MM.1S (cell line): ENCODE measurements at places on chromosomes 5 and 9.

DNA sequence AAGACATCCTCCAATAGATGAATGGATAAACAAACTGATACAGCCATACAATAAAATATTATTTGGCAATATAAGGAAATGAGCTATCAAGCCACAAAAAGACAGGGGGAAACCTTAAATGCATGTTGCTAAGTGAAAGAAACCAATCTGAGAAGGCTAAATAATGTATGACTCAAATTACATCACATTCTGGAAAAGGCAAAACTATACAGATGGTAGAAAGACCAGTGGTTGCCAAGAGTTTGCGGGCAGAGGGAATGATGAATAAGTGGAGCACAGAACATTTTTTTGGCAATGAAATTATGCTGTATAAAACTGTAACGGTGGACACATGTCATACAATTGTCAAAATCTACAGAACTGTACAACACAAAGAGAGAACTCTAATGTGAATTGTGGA lies 63.3 kb downstream of the CSF2 start:
- DNase-seq = no peak

- no peak for DNase-seq
Measured at GRCh38 chr5:136023958-136024541, 4.7 kb upstream of the TGFBI start.

DNA sequence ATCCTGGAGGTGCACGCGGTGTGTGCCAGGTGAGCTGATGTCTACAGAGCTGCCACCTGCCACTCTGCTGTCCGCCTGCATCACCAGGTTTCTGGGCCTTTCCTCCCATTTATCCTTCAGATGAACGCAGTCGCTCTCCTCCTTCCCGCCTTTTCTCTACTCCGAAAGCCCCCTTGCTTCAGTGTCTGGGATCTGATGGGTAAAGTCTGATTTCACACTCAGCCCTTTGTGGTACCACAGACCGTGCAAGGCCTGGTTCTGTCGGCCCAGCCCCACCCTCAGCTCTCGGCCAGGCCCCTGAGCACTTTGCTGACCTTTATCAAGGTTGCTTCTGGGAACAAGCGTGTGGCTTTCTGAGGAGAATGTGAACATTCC lies 32.5 kb downstream of the GLT6D1 start:
- no peak for DNase-seq

- no peak for DNase-seq
Measured at GRCh38 chr9:70130266-70130665, 86.6 kb downstream of the MAMDC2 start.

DNA sequence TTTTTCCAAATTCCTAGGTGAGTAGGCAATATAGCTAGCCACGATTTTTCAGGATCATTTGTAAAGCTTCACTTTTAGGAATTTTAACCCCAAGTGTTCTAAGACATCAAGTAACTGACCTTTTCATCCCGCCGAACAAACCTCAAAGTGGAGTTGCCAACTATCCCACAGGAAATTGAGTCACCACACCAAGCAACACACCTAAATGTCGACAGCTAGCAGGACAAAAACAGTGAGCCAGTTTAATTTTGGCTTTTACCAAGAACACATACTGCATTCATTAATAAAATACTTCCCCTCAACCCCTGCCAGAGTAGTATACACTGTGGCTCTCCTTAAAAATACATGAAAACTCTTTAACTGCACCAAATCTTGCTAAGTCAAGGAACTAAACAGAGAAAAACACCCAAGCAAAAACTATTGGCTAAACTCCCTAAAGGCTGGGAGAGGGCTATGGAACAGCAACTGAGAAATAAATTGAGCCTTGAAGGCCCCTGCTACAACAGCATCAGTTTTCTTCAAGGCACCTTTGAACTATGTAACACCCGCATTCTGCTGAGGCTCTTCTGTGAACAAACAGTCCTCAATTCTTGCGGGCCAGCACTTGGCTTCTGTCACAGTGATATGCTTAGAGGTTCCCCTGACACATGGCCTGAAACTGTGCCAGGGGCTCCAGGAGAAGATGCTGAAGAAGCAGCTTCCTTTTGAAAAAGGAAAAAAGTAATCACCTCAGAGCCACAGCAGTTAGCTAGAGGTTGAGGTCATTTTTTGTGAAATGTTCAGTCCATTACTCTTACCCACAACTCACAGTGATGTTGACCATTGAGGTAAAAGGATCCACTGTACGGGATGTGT lies 459.6 kb downstream of the RAB3C start:
- DNase-seq = no peak

GRCh38 chr5:471750-472058 lies 28.7 kb downstream of the EXOC3 start:
- DNase-seq = no peak

- DNase-seq = no peak
Measured at GRCh38 chr9:2257248-2257929, 242.2 kb downstream of the SMARCA2 start.

DNA sequence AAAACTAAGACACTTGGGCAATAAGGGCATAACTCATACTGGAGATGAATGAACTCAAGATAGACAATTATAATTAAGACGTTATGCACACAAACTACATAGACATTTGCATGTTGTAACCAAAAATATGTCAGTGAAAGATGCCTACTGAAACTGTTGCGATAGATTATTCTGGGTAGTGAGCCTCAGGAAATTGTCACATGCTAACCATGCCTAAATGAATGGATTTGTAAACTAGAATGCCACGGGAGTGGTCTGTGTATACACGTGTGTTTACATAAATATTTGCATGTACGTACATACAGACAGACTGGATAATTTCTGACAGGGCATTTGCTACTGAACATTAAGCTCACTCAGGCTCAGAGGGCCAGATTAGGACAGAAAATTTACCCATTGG lies 1.2 kb downstream of the NIPSNAP3B start:
- peak; percentile 43 for DNase-seq

- no peak for DNase-seq
Measured at GRCh38 chr9:121883281-121884056, 209.6 kb downstream of the TTLL11 start.

DNA sequence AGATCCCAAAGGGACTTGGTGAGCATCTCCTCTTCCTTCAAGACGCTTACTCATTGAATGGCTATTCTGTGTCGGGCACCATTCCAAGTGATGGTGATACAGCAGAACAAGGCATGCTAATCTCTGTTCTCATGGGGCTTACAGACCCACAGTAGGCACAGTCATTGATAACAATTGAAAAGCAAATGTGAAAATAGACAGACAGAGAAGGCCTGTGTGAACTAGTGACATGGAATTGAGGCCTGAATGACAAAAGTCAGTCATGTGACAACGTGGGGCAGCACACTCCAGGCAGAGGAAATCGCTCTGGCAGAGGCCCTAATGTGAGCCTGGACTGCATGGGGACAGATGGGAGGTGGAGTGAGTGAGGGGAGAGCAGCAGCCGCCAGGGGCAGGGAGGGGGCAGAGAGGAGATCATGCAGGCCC lies 70.7 kb upstream of the CPLX2 start:
- no peak for DNase-seq
